ENCODE measurements at places on chromosomes 2 and 18.
A peak's percentile ranks its signal among the peaks of the same experiment; 100 is the strongest.

DNA sequence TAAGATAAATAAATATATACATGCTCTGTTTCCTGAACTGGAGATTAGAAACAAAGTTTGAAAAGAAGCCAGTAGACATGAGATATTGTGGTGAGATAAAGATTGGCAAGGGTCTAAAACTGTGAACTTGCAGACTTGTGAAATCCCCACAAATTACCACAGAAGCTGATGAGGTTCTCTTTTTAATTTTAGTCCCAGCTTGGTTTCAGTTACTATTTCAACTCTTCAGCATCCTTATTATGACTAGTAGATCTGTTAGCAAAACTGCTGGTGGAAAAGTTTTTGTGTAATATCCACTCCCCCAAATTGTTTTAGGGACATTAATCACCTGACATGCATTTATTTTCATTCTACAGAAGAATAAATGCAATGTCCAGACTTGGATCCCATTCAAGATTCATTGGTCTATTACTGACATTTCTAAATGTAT, 20.8 kb downstream of the RASGRP3 start:
- DNase-seq = peak; percentile 71

DNA sequence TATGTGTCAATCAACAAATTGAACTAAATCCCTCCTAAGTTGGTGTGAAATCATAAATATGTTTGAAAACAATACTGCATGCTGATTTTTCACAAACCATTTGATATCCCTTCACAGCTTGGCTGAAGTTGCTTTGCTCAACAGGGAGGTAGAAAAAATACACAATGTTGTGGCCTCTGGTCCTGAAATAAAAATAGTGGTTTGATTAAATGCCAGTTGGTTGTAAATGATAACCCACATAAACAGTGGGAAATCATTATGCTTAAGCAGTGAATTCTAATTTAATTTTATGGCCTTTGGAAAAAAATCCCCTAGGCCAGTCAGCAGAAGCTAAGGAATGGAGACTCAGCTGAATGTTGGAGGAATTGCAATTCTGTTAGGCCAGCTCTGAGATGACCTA, 359.4 kb upstream of the CWC22 start:
- DNase-seq = no peak

GRCh38 chr2:126907671-126908070, 9.0 kb downstream of the TEX51 start:
- DNase-seq = no peak

- DNase-seq = peak; percentile 43
Measured at GRCh38 chr18:49704334-49704733, 109.0 kb downstream of the ACAA2 start.

- peak; percentile 21 for DNase-seq
Measured at GRCh38 chr2:7813541-7814292, 868.1 kb upstream of the ID2 start.

DNA sequence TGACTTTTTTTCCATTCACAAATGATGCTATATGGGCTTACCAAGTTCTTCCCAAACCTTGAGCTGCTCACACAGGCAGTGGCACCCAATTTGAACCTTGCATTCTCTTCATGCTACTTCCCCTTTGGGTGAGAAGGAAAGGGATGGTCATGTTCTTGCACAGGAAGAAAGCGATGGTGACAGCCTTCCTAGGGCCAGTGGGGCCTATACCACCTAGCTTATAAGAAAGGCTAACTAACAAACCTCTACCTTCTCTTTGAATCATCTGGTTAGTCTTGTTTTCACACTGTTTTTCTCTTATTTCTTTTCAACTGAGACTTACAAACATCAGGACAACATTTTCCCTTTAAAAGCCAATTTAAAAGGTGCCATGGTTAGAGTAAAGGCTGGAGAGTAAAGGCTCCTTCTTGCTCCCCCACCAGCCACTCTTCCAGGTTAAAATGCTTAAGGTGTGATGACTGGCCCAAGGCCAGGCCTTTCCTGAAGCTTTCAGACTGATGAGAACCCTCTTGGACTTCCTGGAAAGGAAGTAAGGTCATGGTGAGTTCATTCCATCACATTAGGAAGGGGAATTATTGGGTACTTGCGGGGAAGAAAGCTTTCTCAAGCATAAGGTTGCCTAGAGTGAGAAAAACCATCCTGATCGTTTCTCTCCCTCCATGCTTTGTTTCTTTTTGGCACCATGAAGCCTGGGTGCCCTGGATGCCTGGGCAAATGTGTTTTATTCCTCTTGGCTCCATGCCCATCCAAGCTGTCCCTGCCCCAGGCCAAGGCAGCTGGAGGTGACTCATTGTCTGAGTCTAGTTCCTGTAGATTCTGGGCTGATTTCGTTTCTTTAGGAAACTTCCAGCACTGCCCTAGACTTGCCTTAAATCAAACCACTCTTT, 41.4 kb upstream of the ITGB6 start:
- DNase-seq = peak; percentile 81

GRCh38 chr2:126643431-126643830, 12.5 kb upstream of the GYPC start:
- DNase-seq = no peak

DNA sequence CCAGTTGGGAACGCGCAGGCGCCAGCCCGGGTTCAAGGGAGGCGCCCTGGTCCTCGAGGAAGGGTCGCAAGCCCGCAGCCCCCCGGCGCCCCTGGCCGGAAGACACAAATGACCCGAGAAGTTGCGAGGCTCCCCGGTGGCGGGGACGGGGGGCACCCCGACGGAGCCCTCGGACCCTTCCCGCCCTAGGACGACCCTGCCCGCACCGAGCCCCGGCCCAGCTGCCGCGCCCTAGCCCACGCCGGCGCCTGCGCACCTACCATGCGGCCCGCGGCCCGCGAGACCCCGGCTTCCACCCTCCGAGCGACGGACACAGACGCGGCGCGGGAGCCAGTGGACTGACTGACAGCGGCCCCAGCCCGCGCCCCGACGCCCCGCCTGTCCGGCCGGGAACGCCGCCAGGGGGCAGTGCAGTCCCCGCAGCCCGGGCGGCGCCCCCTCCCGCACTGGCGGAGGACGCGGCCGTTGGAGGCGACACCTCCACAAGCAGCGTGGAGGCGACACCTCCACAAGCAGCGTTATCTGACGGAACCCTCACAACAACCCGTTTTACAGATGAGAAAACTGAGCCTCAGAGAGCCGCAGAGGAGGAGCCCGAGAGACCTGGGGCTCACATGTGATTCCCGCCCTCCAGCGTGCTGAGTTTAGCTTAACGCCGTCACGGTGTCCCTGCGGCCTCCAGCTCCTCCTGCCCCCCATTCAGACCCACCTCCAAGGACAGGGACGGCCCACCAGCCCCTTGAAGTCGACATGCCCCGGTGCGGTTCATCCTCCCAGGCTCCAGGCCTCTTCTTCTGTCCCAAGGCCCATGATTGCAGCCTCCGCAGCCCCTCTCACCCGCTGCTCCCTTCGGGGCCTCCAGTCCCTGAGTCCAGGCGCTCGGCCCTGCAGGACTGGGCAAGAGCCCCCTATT, at the start of gene NMUR1:
Gene NMUR1 (minus strand): TSS at position 347 of the 913 bp plus-strand sequence. CDS start 84 bp downstream, at position 263.
- DNase-seq = peak; percentile 32

GRCh38 chr2:237806334-237806733, 7.8 kb downstream of the RBM44 start:
- DNase-seq = peak; percentile 21

GRCh38 chr2:136057023-136057801, 60.7 kb downstream of the CXCR4 start:
- no peak for DNase-seq

DNA sequence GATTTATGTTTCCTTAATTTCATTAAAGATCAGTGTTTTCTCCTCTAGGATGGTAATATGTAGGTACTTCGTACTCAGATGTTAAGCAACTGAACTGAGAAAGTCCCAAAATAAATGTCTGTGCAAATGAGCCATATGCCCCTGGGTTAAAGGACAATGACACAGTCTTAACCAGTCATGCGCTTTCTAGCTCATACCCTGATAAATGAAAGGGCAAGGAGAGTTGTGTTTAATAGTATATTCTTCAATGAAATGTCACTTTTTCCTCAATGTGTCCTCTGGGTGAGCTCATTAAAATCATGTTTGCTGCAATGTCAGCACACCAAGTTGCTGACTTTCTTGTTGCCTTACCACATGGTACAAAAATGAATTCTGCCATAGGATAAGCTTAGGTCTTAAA, 856.3 kb downstream of the TMEM182 start:
- no peak for DNase-seq

- DNase-seq = peak; percentile 24
Measured at GRCh38 chr18:36493349-36494159, 196.0 kb downstream of the FHOD3 start.

DNA sequence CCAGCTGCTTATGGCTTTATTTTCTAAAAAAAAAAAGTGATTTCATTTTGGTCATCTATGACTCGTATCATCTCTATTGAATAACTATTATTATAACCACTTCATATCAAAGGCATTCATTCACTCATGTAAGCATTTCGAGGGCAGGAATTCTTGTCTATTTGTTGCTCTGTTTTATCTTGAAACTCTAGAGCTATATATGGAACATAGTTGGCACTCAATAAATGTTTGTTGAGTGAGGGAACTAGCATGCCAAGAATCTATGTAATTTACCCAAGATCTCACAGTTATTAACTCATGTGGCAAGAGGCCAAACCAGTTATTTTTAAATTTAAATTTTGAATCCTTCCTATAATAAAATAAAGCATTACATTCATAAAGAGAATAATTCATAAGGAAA, 470.1 kb downstream of the TMX3 start:
- peak; percentile 71 for DNase-seq

GRCh38 chr2:136823291-136823690, 57.9 kb downstream of the THSD7B start:
- no peak for DNase-seq

DNA sequence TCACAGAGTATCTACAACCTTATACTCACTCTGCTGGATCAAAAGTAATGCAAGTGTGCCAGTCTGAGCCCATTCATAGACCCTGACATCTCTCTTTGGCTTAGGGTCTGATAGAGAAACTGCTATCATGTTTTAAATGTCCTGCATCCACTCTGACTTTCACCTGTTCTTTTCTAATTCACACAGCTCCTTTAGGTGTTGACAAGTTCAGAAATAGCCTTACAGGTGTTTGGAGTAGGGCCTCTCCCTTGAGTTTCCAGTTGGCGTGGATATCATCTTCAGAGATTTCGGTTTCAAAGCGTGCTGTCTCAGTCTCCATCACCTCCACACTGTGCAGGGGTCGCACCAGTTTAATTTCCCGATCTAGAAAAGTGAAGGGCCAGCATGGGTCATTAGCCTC, 150.3 kb downstream of the PLEKHA3 start:
- no peak for DNase-seq

DNA sequence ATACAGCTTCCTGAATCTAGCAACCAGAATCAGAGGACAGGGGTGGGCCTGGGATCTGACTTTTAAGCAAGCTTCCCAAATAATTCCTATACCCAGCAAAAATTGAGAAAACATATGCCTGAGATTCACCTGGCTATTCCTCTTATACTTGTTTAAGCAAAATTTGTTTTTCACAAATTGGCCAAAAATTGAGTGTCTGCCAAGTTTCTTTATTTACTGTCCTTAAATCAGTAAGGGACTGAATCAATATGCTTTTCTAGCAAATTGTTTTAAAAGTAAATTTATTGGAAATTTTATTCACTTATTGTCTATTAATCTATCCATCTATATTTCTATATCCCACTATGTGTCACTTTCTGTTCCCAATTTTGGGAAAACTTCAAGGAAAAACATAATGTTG, 337.0 kb upstream of the ZNF804A start:
- DNase-seq = no peak

DNA sequence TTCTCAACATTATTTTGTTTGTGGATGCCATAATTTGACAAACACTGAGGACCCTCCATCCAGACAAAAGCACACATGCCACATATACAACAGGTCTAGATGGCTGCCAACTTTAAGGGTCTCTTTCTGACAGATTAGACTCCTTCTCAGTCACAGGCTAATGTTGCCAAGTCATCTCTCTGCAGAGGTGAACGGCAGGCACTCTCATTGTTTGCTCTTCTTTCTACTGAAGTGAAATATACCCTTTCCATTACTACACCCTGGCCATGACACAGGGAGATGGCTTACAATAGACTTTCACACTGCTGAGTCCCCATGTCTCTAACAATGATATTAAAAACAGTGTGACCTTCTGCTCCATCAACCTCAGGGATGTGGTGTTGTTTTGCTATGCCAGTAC, 47.5 kb upstream of the ZNF397 start:
- DNase-seq = no peak

- no peak for DNase-seq
Measured at GRCh38 chr2:131122496-131122895, 17.4 kb downstream of the PLEKHB2 start.

DNA sequence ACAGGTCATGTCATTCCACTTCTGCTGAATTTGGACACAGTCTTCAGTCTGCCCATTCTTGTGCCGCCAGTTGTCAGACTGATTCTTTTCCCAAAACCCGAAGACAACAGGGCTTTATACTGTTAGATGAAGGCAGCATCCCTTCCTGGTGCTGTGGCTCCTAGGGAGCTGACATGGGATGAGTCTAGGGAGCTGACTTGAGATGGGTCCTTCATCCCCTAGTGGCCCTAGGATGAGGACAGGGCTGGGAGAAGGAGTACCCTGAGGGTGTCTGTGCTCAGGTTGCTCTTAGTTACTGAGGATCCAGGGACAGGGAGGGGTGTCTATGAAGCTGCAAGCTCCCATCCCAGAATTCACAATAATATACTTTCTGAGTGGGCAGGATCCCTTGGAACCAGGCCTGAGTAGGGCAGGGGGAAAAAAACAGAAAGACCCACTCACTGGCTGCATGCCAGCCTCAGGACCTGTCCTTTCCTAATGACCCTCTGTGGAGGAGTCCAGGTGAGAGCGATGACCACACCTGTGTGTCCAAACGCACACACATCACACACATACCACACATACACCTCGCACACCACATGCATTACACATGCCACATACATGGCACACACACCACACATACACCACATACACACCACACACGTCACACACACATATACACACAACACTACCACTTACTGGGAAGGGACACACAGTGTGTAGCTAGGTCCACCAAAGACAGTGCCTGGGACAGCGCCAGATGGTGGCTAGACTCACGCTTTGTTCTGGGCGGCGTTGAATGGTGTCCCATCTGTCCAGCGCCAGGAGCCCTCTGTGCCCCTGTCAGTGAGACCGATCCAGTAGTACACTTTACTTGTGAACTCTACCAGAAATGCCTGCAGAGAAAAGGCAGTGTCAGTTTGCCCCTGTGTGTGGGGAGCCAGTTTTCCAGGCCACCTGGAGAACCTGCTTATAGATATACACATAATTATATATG, 11.1 kb downstream of the CLEC4F start:
- no peak for DNase-seq

GRCh38 chr2:233074106-233074505, 14.0 kb downstream of the INPP5D start:
- DNase-seq = no peak

DNA sequence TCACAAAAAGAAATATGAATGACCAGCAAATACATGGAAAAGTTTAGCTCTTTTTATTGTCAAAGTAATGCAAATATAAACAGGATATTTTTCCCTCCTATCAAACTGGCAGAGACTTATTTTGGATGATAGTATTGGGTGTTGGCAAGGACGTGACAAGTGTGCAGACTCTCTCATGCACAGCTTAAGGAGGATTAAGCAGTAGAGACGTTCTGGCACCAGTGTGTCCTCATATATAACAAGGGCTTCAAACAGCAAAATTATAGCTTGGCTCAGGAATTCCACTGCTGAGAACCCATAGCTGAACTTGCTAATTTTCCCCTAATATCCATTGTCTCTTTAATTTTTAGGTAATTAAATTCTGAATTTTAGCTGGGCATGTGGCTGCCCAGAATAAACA, 114.4 kb downstream of the FAM124B start:
- no peak for DNase-seq

GRCh38 chr2:2547451-2547850, 216.4 kb upstream of the MYT1L start:
- DNase-seq = no peak

- no peak for DNase-seq
Measured at GRCh38 chr2:28592481-28592880, 96.6 kb downstream of the PLB1 start.
